ENCODE measurements at places on chromosomes 4 and X.
A peak's percentile ranks its signal among the peaks of the same experiment; 100 is the strongest.

- DNase-seq = no peak
Observed at GRCh38 chr4:1318488-1319213, 28.4 kb upstream of the UVSSA start.

DNA sequence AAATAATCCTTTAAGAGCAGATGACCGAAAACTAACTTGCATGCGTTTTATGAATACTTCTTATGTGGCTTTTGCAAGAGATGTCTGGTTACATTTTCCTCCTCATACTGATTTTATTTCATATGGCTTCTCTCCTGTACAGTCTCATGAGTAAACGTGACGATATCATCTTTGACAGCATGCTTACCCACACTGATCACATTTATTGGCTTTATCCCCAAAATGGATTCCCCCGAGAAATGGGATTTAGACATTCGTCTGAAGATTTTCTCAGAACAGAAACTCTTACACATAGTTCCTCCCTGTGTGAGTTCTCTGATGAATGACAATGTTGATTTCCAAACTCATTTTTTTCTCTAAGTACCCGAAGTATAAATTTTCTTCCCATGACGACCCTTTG, 939.7 kb upstream of the LCORL start:
- DNase-seq = no peak

GRCh38 chr4:82394896-82395295, 21.1 kb upstream of the HNRNPD start:
- no peak for DNase-seq

DNA sequence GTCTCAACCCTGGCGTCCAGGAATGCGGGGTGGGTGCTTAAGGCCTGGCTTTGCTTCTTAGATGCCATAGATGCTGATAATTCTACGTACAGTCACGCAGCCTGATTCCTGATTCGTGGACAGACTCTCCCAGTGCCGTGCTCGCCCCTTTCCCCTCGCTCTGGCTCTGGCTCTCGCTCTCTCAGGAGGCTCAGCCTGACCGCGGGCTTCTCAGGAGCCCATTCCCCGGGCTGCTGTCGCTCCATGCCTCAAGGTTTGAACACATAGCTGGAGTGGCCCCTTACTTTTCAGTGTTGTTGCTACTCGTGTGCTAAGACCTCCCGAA, 59.2 kb upstream of the ZC4H2 start:
- peak; percentile 6 for DNase-seq

DNA sequence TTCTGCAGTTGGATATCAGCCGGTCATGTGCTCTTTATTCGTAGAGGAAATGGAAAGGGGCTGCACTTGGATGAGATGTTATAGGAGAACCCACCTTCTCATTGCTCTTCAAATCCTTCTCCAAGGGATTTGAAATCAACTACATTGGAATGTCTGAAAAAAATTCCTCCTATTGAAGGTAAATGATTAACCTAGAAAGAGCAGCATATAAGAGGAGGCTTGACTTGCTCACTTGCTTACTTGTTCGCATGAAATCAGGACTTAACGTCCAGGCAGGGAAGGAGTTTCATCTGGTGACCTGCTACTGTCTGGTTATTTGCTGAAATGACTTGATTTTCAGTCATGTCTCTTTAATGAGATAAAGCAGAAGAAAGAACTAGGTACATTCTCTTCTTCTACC, 338.4 kb upstream of the NOCT start:
- DNase-seq = no peak

DNA sequence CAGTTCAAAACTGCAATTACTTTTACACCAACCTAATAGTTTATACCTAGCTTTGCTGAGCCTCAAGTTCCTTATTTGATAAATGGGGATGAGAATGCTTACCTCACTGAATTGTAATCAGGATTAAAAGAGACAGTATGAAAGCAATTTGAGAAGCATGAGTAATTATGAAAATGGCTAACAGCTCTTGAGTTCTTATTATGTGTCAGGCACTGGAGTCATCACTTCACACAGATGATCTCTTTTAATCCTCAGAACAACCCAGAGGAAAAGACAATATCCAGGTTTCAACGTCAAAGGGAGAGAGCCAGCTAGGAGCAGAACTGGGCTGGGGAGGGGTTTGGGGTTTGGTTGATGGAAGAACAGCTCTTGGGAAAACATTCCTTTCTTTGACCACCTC, 221.0 kb upstream of the NWD2 start:
- DNase-seq = no peak

GRCh38 chrX:154313147-154313546, 17.6 kb downstream of the TKTL1 start:
- no peak for DNase-seq

- no peak for DNase-seq
Observed at GRCh38 chr4:173990869-173991210, 292.6 kb downstream of the FBXO8 start.

- no peak for DNase-seq
Observed at GRCh38 chr4:149293046-149293649, 522.5 kb downstream of the IQCM start.

GRCh38 chr4:185036019-185036418, 17.7 kb downstream of the HELT start:
- no peak for DNase-seq
